ENCODE measurements at places on chromosomes 5 and 9.

GRCh38 chr5:52392321-52392720, 395.4 kb upstream of the ITGA1 start:
- no peak for DNase-seq

GRCh38 chr5:1176473-1177391, 24.7 kb upstream of the SLC6A19 start:
- no peak for DNase-seq

GRCh38 chr5:179974246-179974945, 66.7 kb upstream of the TBC1D9B start:
- no peak for DNase-seq

- DNase-seq, result no peak
Measured at GRCh38 chr9:89815061-89815902, 210.5 kb downstream of the GADD45G start.

GRCh38 chr5:25095261-25095660, 450.5 kb upstream of the CDH10 start:
- DNase-seq, result no peak

DNA sequence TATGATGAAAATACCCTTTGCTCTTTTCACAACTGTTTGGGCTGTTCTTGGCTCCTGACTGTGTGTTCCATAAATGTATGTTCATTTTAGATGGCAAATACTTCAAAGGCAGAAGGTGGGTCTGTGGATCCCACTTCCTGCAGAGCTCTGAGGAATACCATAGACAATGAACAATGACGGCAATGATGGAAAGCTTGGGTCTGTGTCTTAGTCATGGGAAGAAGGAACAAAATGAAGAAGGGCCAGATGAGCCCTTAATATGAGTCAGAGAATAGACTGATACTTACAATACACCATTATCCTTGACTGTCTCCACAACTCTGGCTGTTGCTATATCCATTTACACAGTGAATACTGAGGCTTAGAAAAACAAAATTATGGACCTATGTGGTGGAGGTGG, 126.0 kb downstream of the SLIT3 start:
- no peak for DNase-seq

GRCh38 chr9:122248448-122248865, 16.2 kb downstream of the RBM18 start:
- DNase-seq, result no peak

DNA sequence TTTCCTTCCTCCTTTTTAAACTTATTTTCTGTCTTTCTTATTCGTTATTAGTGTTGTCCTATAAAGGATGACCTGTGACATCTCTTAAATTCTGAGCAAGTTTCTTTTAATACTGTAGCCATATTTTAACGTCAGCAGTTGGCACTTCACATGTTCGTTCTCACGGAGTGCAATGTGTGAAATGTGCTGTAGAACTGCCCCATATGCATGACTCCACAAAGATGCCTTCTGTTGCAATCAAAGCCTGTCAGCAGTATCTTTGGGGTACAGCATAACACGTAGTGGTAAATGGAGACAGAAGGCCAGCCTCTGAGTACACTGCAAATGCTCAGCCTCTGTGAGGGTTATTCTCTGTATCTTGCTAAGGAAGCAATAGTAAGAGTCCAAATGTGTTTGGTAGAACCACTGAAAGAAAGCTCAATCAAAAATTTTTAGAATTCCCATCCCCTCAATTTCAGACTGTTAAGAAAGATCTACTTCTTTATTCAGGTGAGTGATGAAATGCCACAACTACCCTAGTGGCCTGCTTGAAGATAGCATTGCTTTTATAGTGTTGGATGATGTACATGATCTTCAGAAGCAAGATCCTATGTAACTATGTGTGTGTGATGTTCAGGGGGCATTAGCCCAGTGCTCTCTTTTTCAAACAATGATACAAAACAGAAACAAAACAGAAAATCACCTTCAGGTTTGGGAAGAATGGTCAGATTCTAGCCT, 277.7 kb downstream of the TMEM167A start:
- no peak for DNase-seq

GRCh38 chr9:93057703-93058354, 672 bp upstream of the SUSD3 start:
- no peak for DNase-seq

DNA sequence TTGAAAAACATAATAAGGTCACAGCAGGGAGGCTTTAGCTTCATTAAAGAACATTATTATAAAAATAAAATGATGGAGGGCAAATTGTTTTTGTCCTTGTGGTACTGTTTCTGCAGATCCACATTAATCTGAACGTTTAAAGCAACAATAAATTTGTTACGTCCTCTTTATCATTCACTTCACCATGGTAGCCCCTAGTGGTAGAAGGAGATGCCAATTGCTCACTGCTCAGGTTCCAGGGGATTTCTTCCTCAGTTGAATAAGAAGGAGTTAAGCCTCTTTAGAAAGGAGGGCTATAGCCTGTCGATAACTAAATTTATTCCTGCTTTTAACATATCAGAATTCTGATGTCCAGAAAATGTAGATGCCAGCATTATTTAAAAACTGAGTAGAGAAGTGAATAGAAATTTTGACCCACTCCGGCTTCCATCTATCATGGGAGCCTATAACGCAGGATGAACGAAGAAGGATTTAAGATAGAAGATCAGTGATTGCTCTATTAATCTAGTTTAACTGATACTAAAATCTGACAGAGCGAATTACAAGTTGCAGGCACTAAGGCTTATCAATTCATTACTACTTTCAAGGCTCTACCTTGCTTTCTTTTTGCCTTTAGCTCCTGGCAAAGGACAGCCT, 692.3 kb downstream of the PTPRD start:
- DNase-seq, result no peak

DNA sequence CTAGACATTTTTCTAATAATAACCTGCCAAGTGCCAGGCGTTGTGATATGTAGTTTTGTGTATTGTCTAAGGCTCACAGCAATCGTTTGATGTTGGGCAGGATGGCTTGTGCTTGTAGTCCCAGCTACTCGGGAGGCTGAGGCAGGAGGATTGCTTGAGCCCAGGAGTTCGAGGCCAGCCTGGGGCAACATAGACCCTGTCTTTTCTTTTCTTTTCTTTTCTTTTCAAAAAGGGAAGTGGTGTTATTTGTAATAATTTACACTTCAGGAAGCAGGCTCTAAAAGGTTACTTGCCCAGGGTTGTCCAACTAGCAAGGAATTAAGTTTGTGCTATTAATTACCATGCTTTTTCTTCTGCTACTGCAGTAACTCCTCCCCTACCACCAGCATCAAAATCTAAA, 3.2 kb downstream of the ZNF131 start:
- DNase-seq, result no peak

- DNase-seq, result no peak
Measured at GRCh38 chr9:121840838-121841760, 189.7 kb downstream of the DAB2IP start.

- no peak for DNase-seq
Measured at GRCh38 chr5:107900721-107901120, 230.0 kb upstream of the EFNA5 start.

DNA sequence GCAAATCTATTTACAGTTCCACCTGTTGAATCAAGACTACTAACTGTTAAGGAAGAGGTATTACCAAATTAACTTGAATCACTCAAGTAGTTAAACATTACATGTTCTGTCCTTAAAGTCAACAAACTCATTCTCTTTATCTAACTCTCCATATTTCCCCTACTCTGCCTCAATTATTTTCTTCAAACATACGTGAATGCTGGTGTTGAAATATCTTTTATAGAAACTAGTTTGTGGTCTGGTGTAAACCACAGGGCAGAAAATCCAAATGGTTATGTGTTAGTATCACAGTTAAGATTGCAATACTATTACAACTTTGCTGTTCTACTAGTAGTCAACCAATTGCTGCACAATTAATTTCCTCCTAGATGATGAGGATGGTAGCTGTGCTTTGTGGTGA, 603.5 kb downstream of the KCTD16 start:
- no peak for DNase-seq

GRCh38 chr5:1401536-1402138, 43.6 kb downstream of the SLC6A3 start:
- DNase-seq, result no peak

- DNase-seq, result peak; percentile 92
Measured at GRCh38 chr5:172903790-172904189, 55.4 kb upstream of the RPL26L1 start.

DNA sequence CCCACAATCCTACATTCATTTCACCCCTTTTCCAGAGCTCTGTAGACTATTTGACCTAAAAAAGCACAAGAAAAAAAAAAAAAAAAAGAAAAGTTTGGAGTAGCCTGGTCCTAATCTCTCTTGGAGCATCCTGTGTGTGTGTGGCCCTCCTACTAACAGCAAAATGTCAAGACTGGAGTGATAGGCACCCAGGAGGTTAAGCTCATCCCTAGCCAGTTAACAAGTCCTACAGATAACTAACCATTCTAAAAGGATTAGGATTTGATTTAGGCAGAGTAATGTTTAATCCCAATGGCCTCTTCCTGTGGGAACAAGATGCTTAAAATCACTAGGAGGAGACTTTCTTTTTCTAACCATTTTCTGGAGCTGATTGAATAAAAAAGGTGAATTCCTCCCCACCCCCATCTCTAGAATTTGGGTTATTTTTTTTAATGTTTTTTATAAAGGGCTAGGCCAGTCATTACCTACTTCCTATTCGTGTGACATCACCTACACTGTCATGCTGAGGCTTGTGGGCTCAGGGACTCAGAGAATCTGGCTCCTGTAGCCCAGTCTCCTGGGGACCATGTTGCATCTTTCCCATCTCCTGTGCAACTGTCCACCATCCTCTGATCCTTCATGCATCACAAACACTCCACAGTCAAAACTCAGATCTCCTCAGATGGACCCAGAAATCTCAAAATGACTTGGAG, 43.2 kb upstream of the NR3C1 start:
- no peak for DNase-seq

GRCh38 chr5:91329283-91329682, 53.8 kb downstream of the ARRDC3 start:
- DNase-seq, result no peak

DNA sequence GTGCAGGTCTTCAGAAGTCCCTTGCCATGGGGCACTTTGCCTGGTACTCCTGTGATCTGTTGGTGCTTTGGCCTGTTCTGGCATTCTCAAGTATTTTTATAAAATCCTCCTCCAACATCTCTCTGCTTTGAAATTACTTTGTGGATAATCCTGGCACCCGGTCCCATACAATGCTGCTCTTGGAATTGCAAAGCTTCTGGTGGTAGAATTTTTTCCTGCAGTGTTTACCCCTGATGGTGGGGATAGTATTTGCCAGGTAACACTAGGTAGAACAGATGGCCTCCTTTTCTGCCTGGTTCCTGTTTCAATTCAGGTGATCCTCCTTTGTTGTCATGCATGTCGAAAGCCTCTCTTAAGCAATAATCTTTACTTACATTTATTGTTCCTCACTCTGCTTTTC, 109.8 kb upstream of the ATP10B start:
- no peak for DNase-seq

DNA sequence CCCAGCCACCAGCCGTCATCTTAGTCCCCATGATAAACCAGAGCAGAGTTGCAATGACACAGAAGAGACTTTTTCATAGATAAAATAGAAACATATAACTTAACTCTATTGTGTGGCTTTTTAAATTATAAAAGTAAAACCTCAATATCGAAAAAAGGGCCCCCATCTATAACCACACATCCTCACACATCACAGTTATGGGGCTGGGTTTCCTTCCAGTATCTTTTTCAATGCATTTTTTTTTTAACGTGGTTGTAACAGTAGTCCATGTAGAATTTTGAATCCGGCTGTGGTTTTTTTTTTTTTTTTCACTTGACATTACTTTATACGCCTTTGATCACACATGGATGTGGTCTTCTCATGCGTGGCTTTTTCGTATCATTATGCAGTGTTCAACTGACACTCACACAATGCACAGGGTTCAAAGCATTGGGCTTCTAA, 77.4 kb downstream of the CFAP77 start:
- no peak for DNase-seq

DNA sequence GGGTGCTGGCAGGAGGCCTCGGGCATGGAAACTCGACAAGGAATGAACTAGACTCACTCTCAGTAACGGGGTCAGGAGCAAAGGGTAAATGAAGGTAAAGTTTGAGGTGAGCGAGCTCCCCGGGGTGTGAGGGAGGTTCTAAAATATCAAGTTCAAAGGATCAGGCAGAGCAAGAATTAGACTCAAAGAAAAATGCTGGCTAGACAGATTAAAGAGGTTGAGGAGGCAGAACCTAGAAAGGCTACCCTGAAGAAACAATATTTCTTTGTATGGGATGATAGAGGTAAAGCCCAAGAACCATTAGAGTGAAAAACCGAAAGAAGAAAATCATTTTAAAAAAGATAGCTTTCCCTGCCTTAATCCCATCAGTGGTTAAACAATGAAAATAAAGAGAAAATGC, 386.7 kb upstream of the MEF2C start:
- DNase-seq, result no peak

- no peak for DNase-seq
Measured at GRCh38 chr5:119328753-119329602, 26.8 kb upstream of the TNFAIP8 start.
